ENCODE measurements at places on chromosomes 13 and 19.

- no peak for DNase-seq
Observed at GRCh38 chr13:98672947-98673613, 79.4 kb downstream of the SLC15A1 start.

GRCh38 chr13:36998624-36999041, 507 bp downstream of the ALG5 start:
- DNase-seq = no peak

DNA sequence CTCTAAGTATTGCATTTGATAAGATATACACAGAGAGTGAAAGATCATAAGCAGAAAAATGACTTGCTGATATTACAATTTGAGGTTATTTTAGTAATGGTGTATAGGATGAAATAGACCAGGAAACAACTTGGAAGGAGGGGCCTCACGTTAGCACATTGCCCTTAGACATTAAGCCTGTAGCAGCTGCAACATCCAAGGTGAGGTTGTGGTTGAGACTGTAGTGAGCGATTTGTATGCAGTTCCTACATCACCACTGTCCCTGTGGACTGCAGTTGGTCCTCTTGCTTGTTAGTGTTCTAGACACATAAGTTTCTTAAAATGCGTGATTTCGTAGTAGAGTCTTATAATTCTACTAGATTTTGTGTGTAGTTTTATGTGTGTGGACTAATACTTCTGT, 311.3 kb downstream of the ATP8A2 start:
- DNase-seq = no peak

GRCh38 chr13:20451397-20451796, 74.3 kb downstream of the CRYL1 start:
- no peak for DNase-seq

DNA sequence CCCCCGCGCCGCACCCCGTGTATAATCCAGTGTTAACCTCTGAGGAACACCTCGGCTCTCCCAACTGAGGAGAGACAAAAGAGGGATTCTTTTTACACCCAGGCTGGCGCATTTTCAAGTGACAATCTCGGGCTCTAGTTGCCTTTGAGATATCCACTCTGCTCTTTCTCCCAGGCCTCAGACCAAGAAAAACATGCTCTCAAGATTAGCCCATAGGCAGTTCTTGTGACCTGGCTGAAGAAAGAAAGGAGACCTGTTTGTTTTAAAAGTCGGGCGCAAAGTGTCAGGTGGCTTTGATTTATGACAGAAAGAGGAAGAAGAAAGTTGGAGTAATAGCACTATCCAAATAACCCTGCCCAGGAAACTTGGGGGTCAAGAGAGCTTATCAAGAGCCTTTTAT, 27.3 kb downstream of the SHISA2 start:
- DNase-seq = no peak

DNA sequence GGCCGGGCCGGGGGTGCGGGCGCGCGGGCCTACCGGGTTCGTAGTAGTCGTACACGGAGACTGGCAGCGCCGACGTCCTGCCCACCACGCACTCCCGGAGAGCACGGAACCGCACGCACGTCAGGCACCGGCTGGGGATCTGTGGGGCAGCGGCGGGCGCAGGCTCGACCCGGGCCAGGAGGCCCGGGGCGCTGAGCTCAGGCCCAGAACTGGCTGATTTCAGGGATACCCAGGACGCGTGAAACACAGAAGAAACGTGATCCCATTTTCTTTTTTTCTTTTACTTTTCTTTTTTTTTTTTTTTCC, 9.0 kb downstream of the F2RL3 start:
- DNase-seq = no peak

GRCh38 chr13:113115363-113116205, 7.0 kb upstream of the F10 start:
- no peak for DNase-seq

DNA sequence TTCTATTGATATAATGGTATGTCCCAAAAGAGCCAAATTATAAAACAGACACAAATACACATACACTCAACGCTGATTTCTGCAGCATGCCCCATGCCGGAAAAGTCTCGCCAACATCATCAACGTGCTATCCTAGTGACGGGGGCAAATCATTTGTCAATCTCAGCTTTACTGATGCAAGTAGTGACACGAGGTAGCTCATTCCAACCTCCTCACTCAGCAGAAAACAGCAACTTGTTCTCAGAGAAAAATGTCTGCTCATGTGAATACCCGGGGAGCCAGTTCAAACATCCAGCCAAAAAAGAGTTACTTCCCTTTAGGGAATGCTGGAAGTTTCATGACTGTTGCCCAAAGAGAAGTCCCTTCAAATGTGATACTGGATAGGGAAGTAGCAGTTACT, 46.3 kb downstream of the SOX21 start:
- DNase-seq = no peak

DNA sequence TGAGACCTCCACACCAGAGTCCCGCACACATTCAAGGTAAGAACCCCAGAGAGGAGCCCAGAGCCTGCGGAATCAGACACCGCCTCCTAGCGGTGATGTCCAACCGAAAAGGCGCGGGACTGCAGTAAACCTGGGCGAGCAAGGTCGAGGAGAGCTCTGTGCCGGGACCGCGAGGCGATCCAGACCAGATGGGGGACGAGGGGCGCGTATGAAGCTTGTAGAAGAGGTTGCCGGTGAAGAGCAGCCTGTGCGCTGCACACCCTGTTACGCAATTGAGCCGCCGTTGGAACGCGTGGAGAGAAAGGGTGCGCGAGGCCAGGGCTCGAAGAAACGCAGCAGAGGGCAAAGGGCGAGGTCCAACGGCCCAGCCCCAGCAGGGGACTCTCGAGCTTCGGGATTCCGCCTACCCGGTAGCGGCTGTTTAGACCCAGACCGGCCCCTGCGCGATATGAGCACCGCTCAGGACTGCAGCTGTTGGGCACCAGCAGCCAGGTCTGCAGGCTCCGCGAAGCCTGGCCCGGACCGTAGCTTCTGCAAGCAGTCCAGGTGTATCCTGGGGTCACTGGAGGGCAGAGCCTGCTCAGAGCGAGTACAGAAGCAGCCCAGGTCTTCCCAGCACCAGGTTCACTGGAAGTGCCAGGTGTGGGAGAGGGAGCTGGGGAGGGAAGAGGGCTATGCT, 65.9 kb upstream of the ZNF599 start:
- no peak for DNase-seq

- no peak for DNase-seq
Observed at GRCh38 chr13:110648146-110648819, 32.9 kb downstream of the NAXD start.

DNA sequence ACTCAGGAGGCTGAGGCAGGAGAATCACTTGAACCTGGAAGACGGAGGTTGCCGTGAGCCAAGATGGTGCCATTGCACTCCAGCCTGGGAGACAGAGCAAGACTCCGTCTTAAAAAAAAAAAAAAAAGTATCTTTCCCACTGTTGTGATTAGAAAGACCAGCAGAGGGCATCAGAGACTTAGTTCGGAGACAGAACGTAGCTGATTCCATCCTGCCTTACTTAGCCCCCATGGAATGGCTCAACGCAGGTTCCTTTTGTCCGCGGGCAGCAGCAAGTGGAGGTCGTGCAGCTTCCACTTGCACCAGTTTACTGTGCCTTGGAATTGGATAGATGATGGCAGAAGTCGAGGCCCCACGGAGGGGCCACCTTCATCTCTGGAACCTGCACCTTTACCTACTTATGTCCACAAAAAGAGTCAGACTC, 8.1 kb downstream of the TIMM29 start:
- no peak for DNase-seq

- DNase-seq = no peak
Observed at GRCh38 chr13:35723053-35723461, 246.6 kb upstream of the MAB21L1 start.

DNA sequence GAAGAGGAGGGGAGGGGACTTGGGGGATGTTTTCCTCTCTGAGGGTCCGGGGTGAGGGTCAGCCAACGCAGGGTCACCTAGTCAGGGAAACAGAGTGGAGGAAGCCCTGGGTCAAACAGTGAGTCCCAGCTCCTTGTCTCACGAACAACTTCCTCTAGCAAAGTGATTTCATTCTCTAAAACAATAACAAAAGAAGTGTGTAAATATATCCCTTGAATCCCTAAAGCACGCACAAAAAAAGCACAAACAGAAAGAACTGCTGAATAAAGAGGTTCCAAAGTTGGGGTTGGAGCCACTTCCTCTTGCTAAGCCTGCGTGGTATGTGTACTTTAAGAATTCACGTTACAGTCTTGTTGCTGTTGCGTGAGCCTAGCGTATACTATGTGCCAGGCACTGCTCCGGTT, 1.5 kb upstream of the C5AR2 start:
- DNase-seq = no peak

DNA sequence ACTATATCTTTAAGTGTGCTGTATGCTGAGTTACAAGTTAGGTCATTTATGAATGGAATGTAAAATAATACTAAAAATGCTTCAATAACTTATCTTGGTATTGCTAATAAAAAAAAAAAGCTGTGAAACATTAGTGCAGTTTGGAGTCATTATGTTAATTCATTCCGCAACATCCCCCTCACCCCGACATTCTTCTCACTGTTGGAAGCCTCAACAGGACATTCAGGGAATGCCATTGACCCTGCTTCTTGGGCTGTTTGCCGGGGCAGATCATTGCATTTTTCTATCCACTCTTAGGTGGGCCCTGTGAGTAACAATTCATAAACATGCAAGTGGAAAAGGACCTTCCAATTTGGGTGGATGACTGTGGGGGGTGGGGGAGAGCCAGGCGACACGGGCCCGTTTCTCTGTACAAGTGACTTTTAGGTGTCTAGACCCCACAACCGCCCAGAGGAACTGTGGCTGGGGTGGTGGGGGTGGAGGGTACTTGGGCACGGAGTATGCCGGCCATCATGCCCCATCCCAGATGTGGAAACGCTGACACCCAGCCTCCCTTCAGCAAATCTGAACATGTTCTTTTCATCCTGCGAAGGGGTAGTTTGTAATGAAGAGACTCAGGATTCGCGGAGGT, 185.9 kb downstream of the ZNF536 start:
- no peak for DNase-seq

DNA sequence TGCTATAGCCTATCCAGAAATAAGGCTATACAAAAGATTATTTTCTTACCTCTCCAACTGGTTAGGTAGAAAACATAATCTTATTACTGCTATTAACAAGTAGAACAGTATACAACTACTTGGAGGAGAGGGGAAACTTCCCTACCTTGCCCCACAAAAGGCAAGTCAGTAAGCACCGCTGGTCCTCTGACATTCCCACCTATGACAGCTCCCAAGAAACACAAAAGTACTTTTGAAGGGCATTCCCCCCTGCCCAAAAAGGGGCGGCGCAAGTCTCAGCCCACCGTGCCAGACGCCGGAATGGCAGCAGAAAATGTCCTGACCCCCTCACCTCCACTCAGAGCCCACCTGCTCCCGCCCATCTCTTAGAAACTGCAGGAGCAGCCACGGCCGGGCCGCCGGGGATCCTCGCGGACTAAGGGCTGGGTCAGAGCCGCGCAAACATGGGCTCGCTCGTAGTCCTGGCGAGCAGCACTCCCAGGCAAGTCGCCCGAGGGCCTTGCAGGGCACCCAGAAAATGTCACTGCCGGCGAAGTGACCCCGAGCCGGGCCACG, 437 bp downstream of the SUCLA2 start:
- DNase-seq = no peak

GRCh38 chr19:54937926-54938325, 9.4 kb downstream of the NLRP7 start:
- no peak for DNase-seq

DNA sequence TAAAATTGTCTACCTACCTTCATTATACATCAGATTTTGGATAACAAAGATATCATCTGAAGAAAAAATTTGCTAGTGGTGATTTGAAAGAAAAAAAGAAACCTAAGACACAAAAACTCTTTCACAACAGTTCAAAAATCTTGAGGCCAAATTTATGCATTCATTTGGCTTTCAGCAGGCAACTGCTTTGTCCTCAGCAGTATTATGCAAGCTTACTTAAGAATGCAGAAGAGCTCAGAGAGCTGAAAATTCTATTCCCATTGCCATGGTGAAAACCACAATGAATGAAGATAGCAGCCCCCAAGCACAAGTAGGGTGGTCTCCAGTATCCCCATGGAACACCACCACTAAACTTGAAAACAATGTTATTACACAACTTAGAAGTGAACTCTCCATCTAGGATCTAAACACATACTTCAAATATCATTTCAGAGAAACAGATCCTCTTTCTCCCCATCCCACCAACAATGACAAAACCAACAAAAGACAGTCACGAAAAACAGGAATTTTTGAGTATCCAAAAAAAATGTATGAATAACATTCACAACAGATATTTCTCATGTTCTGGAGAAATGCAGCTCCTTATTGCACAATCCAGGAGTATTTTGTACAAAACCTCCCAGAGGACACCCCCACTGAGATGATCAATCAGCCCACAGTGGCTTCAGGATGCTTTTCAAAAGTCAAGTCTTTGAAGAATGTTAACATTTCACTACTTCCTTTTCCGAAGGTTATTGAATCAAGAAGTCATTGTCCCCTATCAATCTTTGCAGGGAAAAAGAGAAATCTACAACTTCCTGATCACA, 192.7 kb downstream of the LHFPL6 start:
- no peak for DNase-seq

- DNase-seq = no peak
Observed at GRCh38 chr13:48655291-48655690, 1.6 kb downstream of the CYSLTR2 start.

- no peak for DNase-seq
Observed at GRCh38 chr13:109118521-109118920, 489.1 kb downstream of the MYO16 start.

- no peak for DNase-seq
Observed at GRCh38 chr19:15072930-15073647, 8.9 kb upstream of the OR1I1 start.

DNA sequence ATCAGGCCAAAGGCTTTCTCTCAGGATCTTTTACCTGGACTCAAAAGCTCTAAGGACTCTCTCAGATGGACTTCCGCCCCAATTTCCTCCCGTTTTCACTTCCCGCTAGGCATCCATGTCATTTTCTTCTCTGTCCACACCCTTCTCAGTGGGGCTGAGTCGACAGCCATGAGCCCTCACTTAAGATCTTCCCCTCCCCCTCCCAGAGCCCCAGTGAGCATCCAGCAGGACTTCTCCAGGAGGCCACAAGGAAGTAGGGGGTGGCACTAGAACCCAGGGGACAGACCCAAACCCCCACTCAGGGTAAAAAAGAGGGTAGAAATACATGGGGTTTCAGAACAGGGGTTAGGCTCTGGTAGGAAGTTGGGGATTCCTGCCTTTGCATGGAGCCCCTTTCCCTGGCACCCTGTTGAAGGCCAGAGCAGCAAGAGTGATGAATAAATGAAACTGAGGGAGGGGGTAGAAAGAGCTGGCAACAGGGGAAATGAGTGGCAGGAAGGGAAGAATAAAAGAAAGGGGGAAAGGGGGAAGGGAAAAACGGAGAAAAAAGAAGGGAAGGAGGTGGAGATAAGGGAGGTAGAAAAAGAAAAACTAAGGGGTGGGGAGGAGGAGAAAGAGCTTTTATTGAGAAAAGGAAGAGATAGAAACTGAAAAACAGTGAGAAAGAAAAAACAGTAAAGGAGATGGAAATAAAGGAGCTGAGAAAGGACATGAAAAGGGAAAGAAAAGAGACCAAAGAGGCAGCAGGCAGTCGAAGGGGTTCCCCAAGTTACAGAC, 42.3 kb downstream of the DEDD2 start:
- no peak for DNase-seq

GRCh38 chr13:106246666-106247188, 288.7 kb downstream of the EFNB2 start:
- DNase-seq = no peak

- no peak for DNase-seq
Observed at GRCh38 chr13:51266642-51267041, 44.4 kb downstream of the FAM124A start.

Data from stimulated activated CD8-positive, alpha-beta memory T cell treated with anti-CD3 and anti-CD28 coated beads, Interleukin-7, amount 100 ng/mL, for 1 hour (primary cell).